ENCODE measurements at places on chromosomes 7 and 10.

DNA sequence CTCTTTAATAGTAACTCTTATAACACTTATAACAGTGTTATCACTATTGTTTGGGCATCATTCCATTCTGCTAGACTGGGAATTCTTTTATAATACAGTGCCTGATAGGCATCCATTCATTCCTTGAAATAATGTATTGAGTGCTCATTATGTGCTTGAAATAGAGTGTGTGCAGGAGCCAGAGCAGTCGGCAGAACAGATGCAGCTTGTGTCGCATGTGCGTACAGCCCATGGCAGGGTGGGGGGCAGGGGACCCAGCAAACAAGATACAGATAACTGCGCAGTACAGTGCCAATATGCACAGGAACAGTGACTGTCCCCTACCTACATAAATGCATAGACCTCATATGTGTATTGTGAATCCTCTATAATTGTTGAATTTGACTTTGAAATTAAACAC lies 99.3 kb downstream of the KAT6B start:
- ATAC-seq = no peak

DNA sequence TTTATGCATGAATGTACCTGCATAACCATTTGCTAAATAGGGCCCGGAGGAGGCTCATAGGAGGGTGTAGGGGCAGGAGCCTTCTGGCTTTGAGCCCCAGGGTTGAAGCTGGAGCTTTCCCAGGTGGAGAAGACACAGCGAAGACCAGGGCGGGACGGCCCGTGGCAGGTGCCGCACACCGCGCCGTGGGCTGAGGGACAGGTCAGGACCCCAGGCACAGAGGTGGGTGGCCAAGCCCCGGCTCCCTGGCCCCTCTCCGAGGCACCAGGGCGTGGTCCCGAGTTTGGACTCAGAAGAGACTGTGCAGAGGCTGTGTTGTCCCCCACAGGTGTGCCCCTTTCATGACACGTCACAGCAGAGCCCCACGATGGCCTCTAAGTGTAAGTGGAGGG lies 56.5 kb downstream of the PWWP2B start:
- ATAC-seq = peak; percentile 22

GRCh38 chr7:36045830-36046341 lies 107.2 kb upstream of the EEPD1 start:
- no peak for ATAC-seq

GRCh38 chr10:33509231-33509831 lies 174.9 kb upstream of the NRP1 start:
- ATAC-seq = peak; percentile 73

GRCh38 chr10:24622781-24623301 lies 100.8 kb downstream of the ARHGAP21 start:
- ATAC-seq = no peak
